Activated T-helper 1 cell treated with anti-CD3 and anti-CD28 coated beads, Interleukin-12 subunit alpha, Interleukin-12 subunit beta, Interleukin-2, Interleukin-4 antibody, amounts not matched to agents 30 ng/mL and 10 ng/mL and 1 ng/mL, durations not matched to agents 14 hours and 24 hours and 36 hours (primary cell): ENCODE measurements at places on chromosomes 12 and 14. TPM values are rescaled to one million over a fixed set of nuclear protein-coding genes. Genes with fewer than 3 reads are reported as not detected.

Gene CSRNP2
- 28.6 and 35.2 TPM in 2 replicates for total RNA-seq

Gene UBR7
- 30.1 and 32.4 TPM in 2 replicates for total RNA-seq

Gene CCDC197
- total RNA-seq: 0.13 TPM in 1 of 2 replicates, not detected in the other

DNA sequence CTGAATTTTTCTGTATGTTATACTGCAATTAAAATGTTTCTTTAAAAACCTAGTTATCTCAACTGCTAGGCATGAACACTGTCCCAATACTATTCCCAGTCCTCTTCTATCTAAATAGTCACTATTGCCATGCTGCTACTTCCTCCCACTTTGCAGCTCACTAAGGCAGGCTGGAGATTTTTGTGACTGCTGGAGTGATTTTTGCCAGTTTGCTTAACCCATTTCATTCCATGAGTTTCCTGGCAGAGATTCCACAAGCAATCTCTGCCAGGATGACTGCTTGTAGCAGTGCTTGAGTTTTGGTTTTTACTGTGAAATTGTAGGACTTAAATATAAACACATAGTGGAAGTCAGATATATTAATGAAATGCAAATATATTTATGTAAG lies 80.8 kb downstream of the BHLHE41 start:
- H3K27me3 ChIP-seq: peaks cover 8% of the 10 kb centered on the region
- H3K4me1 ChIP-seq: no peaks in the 10 kb centered on the region
- no peak overlapping the region for H3K27ac ChIP-seq
- no peak for DNase-seq

- H3K27me3 ChIP-seq: peaks cover 2% of the 10 kb centered on the region
- H3K36me3 ChIP-seq: no peaks in the 10 kb centered on the region
- H3K4me3 ChIP-seq: no peak overlapping the region
- no peak for DNase-seq
Observed at GRCh38 chr14:57492859-57493258, 798 bp downstream of the CCDC198 start.

GRCh38 chr14:99947695-99948094 lies 117.5 kb upstream of the EVL start:
- no peak overlapping the region for H3K27ac ChIP-seq
- no peak for DNase-seq
- H3K36me3 ChIP-seq: no peaks in the 10 kb centered on the region
- H3K4me3 ChIP-seq: no peak overlapping the region
- H3K4me1 ChIP-seq: no peaks in the 10 kb centered on the region
- H3K27me3 ChIP-seq: peaks cover 8% of the 10 kb centered on the region
